ENCODE measurements at places on chromosomes 2 and 18.

GRCh38 chr2:187377340-187377739 is 70.7 kb downstream of the CALCRL start:
- DNase-seq: no peak

DNA sequence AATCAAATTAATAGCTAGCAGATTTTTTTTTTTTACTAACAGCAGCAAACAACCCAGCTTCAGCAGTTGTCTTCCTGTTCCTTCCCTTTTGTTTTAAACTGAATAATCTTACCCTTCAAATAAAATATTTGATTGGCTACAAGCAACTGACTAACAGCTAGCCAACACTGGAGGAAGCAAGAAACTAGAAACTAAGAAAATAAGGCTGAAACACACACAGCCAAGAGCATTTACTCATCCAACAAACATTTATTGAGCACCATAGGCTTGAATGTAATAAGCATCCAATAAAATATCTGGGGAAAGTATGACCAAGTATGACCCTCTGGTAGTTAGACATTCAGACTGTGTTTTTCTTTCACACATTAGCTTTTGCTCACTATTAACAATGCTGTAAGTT is 189.2 kb downstream of the CD226 start:
- DNase-seq: no peak

- DNase-seq: no peak
Observed at GRCh38 chr2:239539083-239539775, 138.4 kb upstream of the HDAC4 start.

DNA sequence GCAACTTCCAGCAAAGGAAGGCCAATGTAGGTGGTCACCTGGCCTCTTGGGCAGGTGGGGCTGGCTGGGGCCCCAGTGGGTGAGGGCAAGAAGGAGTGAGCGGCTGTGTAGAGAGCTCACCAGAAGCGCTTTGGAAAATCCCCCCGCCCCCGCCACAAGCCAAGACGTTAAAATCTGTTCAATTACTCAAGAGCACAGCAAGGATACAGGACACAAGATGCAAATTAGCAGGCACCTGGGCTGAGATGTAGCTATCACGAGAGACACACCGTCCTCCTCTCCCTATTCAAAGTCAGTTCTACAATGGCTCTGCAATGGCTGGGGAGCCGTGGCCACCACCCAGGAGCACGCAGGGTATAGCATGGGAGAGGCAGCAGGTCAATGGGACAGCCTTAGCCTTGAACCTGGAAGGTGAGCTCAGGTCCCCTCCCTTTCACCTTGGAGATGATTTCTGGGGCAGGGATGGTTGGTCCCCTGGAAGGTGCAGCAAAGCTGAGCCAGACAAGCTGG is 38.5 kb upstream of the GPR17 start:
- no peak for DNase-seq

DNA sequence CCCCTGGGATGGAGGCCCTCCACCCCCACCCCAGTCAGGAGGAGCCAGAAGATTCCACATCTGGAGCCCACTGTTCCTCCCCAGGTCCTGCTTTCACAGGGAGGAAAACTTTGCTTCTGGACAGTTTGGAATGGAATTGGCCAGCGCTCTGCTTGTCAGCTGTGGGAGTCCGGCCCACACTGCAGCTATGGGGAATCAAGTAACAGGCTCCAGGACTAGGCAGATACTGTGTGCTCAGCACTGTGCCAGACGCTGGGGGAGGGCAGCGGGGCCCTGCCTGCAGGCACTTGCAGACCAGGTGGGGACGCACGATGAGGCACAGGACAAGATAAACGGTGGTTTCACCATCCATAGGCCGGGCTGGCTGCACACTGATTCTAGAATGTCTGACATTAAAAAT is 114.0 kb downstream of the STPG4 start:
- no peak for DNase-seq

DNA sequence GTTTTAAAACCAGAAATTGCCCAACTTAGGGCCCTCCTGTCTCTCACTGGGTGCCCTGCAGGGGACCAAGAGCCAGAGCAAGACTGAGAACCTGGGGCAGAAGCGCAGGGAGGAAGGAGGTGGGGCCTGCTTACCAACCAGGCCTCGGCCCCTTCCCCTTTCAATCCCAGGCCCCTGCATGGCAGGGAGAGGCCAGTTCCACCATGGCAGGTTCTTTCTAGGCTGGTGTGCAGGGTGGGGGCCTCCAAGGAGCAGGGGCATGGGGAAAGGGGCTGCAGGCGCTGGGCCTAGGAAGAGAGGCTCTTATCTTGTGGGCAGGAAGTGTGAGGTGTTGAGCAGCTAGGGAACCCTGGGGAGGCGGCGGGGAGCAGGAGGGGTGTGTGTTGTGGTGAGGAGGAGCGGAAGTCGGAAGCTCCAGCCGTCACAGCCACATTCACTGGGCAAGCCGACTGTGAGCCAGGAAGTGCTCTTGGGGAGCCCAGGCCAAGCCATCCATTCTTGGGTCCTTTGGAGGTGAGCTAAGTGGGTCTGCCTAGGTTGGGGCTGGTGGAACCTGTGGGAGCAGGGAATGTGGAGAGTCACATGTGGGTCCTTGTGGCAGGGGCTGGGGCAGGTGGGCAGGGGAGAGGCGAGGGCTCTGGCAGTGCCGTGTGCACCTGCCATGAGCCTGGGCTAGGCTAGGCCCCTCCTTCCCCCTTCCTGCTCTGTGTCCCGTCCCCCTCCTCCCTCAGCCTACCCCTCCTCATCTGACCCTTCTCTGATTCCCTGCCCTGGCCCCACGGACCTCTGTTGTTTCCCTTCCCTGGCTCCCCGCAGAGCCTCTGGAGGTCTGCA is at the start of gene PSD4:
PSD4 (plus strand) TSS at position 430 of the 834 bp plus-strand sequence. CDS start 8,486 bp downstream, outside the sequence.
- DNase-seq: peak; percentile 86

DNA sequence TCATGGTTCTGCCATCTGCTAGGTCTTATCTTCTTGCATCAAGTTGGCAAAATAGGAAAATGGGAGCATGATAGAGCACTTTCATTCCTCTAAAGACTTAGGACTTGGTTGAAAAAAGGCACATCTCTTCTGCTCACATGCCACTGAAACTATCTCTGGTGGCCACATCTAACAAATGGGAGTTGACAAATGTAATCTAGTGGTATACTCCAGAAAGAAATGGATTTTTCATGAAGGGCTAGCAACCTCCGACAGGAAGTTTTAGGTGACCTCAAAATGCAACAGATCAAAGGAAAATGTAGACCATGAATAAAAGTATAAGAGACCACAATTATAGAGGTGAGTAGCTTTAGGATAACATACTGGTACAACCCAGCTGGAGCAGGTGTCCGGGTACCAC is 224.1 kb downstream of the SETBP1 start:
- no peak for DNase-seq

- DNase-seq: no peak
Observed at GRCh38 chr2:61920548-61920947, 15.1 kb downstream of the COMMD1 start.

- DNase-seq: no peak
Observed at GRCh38 chr2:231189171-231189530, 9.3 kb upstream of the ARMC9 start.

GRCh38 chr18:77004555-77005380 is 127.8 kb downstream of the MBP start:
- no peak for DNase-seq

DNA sequence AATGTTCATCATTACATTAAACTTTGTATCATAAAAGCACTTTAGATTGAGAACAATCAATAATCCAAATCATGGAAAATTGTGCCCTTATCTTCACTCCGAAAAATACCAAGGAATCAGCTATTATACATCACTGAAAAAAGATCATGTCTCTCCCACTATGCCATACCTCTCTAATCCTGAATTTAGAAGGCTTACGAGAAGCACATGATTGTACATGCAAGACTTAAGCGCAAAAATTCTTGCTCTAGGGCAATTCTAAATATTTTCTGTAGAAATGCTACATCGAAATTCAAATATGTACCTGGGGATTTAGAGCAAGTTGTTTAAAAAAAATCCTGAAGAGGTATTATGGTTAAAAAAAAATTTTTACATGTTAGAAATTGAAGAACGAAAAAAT is 1.3 kb downstream of the CYTIP start:
- DNase-seq: peak; percentile 29

GRCh38 chr2:218046238-218046637 is 22.8 kb upstream of the RUFY4 start:
- DNase-seq: no peak

DNA sequence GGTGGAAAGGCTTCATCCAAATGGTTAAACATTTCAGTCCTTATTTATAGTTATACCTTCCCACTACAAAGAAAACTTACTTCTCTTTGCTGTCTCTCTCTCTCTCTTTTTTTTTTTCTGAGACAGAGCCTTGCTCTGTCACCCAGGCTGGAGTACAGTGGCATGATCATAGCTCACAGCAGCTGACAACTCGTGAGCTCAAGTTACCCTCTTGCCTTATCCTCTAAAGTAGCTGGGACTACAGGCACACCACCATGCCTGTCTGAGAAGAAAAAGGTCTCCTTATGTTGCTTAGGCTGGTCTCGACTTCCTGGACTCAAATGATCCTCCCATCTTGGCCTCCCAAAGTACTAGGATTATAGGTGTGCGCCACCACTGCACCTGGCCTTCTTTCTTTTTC is 32.3 kb upstream of the OLA1 start:
- no peak for DNase-seq

- no peak for DNase-seq
Observed at GRCh38 chr2:29583104-29583503, 338.3 kb downstream of the ALK start.

DNA sequence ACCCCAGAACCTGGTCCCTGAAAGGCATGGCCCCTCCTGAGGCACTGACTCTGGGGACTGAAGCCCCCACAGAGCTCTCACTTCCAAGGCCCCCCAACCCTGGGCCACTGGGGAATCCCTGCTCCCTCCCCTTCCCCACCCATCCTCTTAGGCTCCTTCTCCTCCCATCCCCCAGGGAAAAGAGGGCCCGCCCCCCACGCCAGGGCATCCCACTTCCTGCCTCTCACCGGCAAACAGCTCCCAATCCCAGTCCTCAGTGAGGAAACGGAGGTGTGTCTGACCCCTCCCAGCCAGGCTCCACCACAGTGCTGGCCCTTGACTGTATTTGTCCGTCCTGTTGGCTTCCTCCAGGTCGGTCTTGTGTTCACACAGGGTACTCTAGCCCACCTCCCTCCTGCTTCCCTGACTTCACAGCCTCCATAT is 35.0 kb upstream of the PTMA start:
- DNase-seq: no peak

DNA sequence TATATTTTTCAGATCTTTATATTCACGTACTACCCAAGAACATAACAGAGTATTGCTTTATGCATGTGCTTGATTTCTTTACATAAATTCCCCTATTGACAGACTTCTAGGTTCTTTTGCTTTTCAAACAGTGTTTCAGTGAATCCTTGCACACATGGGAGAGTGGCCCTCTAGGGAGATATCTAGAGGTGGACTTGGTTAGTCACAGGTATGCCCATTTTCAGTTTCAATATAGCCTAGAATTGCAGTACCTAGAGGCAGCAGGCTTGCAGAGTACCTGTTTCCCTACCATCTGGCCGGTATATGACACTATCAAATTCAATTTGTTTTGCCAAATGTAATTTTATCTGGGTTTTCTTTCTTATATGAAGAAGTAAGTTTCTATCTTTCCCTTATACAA is 36.8 kb downstream of the EML6 start:
- DNase-seq: no peak

DNA sequence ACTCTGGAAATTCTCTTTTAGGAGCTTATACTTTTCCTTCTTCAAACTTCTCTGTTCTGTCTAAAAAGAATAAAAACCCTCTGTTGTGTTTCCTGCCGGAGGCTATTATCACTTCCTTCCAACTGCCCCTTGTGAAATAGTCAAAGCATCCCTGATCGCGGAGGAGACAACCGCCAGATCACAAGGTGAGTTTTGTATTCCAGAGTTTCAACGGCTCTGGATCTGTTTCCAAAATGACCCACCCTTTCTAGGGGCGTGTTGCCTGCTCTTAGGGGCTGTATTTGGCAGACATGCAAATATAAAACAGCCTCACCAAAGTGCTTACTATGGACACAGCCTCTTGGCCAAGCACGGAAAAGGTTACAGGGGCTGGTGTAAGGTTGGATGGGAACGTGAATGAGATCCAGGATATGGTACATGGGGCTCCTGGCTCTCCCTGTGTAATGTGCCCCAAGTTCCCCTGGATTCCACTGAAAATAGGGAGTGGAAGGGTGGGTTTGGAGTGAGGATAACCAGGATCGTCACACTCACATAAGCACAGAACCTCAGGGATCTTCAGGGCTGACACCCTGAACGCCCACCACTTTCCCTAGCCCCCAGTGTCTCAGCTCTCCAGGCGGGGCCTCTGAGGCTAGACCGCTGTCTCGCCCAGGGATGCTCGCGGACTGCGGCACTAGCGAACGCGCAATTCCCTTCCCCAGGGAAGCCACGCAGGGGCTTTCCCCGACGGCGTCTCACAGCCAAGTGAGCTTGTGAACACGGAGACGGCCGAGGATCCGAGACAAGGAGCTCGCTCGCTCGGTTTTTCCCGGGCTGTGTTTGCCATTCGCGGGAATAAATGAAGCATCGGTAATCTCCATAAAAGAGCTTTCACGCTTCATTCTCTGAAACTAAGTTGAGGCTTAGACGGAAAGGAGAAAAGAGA is 14.4 kb downstream of the EN1 start:
- no peak for DNase-seq

- no peak for DNase-seq
Observed at GRCh38 chr2:238084761-238085160, 15.4 kb upstream of the ESPNL start.

- no peak for DNase-seq
Observed at GRCh38 chr2:193124815-193125214, 930.1 kb upstream of the TMEFF2 start.

DNA sequence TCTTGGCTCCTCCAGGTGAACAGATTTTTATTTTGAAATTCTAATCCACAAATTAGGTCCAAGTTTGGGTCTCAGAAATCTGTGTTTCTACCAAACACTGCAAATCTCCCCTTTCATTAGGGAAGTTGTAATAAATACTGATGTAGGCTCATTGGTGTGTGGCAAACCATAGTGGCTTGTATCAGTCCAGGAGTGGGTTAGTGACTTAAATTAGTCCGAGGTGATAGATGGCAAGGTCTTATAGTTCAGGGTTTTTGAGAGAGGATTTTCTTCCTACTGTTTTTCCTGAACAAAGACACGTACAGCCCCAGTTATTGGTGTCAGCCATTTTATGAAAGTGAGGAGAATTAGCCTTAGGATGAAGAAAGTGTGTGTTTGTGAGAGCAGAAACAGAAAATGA is 74.6 kb downstream of the RPRM start:
- no peak for DNase-seq

GRCh38 chr2:185132501-185133041 is 534.2 kb downstream of the ZNF804A start:
- no peak for DNase-seq

GRCh38 chr2:132662732-132663131 is 7.3 kb downstream of the LYPD1 start:
- DNase-seq: no peak
